H7 (cell line): ENCODE measurements at places on chromosomes 1 and 21.

- DNase-seq = peak; percentile 91
These were observed 23.6 kb upstream of the PKP1 start for GRCh38 chr1:201259476-201260235.

GRCh38 chr1:229105109-229105508 lies 165.8 kb upstream of the RAB4A start:
- DNase-seq = no peak

- peak; percentile 69 for DNase-seq
These were observed 29.8 kb upstream of the ZBTB21 start for GRCh38 chr21:42039911-42040351.

DNA sequence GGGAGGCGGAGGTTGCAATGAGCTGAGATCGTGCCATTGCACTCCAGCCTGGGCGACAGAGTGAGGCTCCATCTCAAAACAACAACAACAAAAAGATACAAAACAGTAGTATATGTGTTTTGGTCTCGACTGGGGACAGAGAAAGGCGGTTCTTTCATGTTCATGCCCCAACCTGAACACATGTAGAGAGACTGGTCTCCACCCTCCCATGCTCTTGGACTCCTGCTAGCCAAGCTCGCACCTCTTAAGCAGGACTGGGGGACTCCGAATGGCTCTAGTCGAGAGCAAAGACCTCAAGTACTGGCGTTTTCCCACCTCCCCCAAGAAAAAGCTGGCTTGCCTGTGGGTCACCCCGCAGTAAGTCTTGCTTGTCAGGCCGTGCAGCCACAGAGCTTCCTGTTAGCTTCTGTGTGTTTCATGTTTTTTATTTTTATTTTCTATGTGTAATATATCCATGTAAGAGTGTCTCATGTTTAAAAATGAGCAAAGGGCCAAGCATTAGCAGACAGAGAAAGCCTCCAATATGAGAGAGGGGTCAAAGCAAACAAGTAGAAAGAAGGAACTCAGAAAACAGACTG lies 91.6 kb downstream of the SCCPDH start:
- DNase-seq = no peak

DNA sequence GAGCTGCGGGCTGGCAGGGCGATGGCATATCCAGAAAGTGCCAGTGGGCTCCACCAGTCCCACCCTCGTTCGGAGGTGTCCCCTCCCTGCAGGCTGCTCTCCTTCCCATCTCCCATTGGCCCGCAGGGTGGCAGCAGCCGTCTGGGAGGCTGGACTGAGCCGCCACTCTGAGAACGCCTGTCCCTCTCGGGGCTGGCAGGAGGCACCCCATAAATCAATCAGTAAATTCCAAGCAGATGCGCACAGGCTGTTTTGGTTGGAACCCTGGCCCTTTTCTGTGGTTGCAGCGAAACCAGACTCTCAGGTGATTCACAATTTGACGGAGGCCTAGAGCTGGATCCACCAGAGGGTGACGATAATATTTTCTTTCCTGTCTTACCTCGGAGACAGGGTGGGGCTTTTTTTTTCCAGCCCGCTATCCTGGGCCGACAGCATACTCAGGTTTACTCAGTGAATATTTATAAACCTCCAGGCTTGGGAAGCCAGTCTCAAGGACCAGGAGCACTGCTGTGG lies 99.7 kb downstream of the GLIS1 start:
- peak; percentile 68 for DNase-seq

GRCh38 chr1:186534401-186534800 lies 73.5 kb upstream of the PDC start:
- no peak for DNase-seq

- no peak for DNase-seq
These were observed 23.1 kb upstream of the TNFRSF1B start for GRCh38 chr1:12143631-12144155.

- no peak for DNase-seq
These were observed 4.2 kb downstream of the UBR4 start for GRCh38 chr1:19205845-19206244.

- DNase-seq = no peak
These were observed 91.4 kb downstream of the GPATCH2 start for GRCh38 chr1:217539510-217539909.

DNA sequence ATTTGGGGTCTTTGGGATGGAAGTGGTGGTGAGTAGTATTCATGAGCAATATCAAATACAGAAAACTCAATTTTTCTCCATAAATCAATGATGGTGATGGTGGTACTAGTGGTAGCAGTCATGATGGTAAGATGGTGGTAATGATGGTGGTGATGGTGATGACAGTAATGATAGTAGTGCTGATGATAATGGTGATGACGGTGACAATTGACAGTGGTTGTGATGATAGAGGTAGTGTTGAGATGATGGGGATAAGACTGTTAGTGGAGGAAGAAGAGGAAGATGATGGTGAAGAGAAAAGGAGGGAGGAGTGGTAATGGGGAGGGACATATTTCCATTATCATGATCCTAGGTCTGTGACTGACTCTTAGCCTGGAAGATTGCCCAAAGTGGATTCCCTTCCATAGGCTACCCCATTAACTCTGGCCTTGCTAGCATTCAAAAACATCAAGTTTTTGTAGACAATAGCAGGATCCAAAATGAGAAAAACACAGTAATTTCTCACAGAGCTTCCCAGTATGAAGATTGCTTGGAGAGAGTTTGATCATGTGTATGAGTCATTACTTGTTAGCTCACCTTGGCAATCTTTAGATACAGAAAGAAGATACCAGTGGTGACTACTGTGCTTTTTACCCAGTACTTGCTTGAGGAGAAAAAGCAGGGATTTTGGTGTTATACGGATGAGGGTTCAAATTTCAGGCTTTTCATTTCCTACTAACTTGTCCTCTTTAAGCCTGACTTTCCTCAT lies 93.9 kb downstream of the ATP1A1 start:
- no peak for DNase-seq

- peak; percentile 57 for DNase-seq
These were observed 298.5 kb downstream of the PCP4 start for GRCh38 chr21:40165773-40166070.

DNA sequence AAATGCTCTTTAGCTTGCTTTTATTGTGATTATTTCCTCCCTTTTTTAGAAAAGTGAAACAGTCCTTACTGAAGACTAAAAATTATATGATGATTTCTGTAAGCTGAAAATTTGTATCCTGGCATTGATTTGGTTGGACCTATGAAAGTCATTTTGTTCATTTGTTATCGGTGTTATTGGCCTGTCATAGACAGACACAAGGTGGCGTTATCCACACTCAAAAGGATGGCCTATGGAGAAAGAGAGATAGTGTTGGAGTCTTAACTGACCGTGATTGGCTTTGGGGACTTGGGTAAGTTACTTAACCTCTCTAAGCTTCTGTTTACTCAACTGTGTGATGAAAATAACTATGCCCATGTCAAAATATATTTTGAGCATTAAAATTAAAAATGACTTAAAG lies 203.6 kb upstream of the CHODL start:
- DNase-seq = peak; percentile 1

GRCh38 chr1:157288006-157288405 lies 149.8 kb upstream of the ETV3 start:
- DNase-seq = no peak

DNA sequence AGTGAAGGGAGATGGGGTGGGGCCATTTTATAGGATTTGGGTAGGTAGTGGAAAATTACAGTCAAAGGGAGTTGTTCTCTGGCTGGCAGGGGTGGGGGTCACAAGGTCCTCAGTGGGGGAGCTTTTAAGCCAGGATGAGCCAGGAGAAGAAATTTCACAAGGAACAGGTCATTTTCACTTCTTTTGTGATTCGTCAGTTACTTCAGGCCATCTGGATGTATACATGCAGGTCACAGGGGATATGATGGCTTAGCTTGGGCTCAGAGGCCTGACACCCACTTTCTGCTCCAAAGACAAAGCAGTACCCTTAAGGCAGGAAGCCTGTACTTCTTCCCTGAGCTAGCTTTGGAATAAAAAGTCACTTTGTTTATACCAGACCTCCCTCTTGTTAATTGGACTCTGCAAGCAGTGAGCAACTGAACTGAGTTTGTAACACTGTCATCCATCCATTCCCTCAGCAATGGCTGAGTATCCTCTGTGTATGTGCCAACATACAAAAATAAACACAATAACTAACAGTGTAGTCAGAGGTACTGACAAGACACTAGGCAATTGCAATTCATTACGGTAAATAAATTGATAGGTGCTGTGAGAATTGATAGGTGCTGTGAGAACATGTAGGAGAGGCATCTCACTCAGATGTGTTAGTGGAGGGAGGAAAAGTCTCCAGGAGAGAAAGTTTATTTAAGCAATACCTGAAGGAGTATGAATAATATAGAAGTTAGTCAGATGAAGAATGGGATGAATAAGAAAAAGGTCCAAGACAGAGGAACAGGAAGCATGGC lies 14.7 kb upstream of the RGS2 start:
- no peak for DNase-seq

DNA sequence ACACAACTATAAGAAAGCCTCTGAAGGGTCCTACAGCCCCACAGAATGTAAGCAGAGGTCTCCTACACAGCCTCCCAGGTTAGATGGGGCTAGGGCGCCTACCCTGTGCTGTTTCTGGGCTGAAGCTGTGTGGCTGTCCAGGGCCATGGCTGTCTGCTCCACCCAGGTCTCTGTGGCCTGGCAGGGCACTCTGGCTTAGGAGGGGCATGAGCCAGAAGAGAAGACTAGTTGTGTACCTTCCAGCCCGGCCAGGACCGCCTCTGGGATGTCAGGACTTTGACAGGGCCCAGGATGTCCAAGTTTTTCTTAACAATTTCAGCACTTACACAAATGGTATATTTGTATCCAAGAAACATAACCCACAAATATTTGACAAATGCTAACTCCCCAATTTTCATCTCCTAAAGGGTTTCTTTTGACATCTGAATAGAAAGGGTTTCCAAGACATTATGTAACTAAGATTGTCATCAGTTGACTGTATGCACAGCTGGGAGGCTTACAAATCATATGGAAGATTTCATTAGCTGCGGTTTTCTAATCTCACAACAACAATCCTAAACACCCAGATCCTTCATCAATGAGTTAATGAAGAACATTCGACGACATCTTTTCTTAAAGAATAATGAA lies 80.5 kb downstream of the HSF2BP start:
- no peak for DNase-seq

DNA sequence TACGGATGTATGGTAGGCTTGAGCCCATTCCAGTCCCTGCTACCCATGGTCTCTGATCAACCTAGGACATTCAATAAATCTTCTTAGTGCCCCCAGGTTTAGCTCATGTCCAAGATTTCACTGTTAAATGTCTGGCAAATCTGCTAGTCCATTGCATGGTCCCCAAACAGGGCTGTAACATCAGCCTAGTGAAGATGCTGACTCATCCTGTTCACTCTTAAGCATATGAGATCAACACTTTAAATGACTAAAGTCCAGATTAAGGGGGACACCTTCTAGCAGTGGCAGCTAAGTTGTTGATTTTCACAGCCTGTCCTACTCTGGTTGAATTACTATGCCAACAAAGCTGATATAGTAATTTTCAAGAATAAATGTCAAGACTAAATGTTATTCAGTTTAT lies 46.5 kb upstream of the NUF2 start:
- no peak for DNase-seq

DNA sequence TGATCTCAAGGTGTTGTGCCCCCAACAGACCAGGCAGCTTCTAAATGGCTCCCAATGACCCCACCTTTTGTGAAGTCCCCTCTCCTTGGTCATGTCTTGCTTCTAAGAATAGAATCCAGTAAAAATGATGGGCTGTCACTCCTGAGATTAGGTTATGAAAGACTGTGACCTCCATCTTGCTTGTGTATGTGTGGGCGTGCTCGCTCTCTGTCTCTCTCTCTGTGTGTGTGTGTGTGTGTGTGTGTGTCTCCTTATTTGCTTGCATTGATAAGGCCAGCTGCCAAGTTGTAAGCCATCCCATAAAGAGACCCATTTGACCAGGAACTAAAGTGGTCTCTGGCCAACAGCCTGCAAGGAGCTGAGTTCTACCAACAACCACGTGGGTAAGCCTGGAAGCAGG lies 22.9 kb upstream of the TMEM51 start:
- no peak for DNase-seq

- DNase-seq = peak; percentile 23
These were observed 14.3 kb downstream of the SLC27A3 start for GRCh38 chr1:153789478-153790034.

- no peak for DNase-seq
These were observed 35.9 kb downstream of the CSF1 start for GRCh38 chr1:109946511-109946910.

GRCh38 chr1:29909962-29910361 lies 673.6 kb downstream of the PTPRU start:
- no peak for DNase-seq

- no peak for DNase-seq
These were observed 12.9 kb downstream of the MRPL37 start for GRCh38 chr1:54212872-54213271.

GRCh38 chr1:228984107-228984506 lies 248.8 kb downstream of the RHOU start:
- DNase-seq = no peak

DNA sequence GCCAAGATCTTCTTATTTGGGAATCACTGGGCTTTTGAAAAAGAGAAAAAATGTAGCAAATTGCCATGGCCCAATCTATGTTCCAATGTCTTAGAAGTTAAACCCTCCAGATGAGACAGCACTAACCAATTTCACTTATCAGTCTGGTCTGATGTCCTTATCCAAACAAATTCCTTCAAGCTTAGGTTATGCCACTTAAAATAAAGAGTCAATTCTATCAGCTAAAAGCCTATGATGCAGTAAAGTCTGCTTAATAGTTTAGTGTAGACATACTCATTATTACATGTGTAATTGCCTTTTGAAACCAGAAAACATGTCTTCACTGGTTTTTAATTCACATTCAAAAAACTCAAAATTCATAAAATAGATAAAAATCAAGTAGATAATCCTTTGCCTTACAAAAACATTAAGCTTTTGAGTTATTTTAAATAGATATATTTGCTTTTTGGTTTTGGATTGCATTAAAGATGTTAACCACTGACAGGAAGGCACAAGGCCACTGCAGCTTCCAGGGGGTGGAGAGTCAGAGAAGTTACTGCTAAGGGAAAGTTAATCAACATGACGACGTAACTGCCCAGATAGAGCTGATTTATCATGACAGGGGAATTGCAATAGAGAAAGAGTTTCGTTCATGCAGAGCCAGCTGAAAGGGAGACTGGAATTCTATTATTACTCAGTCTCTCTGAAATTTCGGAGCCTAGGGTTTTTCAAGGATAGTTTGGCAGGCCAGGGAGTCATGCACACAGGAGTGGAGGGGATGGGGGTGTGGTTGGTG lies 106.1 kb downstream of the MAP3K21 start:
- no peak for DNase-seq

GRCh38 chr1:23126801-23127200 lies 41.9 kb downstream of the LUZP1 start:
- no peak for DNase-seq

DNA sequence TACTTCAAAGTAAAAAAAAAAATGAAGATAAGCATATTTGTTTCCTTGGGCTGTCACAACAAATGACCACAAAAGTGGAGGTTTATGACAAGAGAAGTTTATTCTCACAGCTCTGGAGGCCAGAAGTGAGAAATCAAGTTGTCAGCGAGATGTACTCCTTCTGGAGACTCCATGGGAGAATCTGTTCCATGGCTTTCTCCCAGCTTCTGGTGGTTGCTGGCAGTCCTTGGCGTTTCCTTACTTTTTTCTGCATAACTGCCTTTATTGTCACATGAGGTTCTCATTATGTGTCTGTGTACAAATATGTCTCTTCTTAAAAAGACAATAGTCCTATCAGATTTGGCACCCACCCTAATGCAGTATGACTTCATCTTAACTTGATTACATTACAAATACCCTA lies 398.3 kb downstream of the KCNT2 start:
- DNase-seq = no peak
